H7 (cell line): ENCODE measurements at places on chromosomes 3 and 15. TPM values are rescaled to one million over a fixed set of nuclear protein-coding genes. Genes with fewer than 3 reads are reported as not detected.

- no peak for DNase-seq
Observed at GRCh38 chr3:64456674-64457073, 231.1 kb downstream of the ADAMTS9 start.

Gene B3GALNT1
- 3.5 and 5.4 TPM in 2 replicates for total RNA-seq

Gene SENP2
- 23.9 and 38.3 TPM in 2 replicates for total RNA-seq

DNA sequence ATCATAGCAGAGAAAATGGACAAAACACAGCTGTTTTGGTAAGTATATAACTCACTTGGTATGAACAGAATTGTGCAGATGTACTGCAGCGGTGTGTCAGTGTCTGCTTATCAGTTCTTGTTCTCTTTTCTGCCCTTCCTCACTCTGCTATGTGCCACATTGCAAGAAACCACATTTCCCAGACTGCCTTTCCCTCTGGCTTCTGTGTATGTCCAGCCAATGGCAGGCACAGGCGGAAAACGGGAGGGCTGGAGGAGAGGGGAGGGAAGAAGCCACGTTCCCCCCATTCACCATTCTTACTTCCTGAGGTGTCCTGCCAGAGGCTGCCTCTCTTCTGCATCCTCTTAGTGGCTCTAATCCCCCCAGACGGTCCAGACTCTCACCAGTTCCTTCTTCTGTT, 15.4 kb downstream of the HHLA2 start:
- DNase-seq: no peak

DNA sequence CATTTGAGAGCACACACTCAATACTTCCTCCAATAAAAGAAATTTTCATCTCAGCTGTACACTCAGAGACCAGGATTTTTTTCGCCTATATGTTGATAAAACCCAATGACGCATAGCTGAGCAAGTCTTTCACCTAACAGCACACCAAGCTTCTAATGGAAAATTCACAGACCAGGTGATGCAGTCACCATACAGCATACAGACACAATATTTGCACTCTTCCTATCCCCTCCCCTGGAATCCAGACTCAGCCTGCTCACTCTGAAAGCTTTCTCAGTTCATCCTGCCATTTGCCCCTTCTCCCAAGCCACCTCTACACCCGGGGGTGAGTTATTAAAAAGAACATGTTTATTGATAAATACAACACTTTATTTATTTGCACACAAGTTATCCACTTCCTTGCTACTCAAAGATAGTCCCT, 1.7 kb downstream of the TBC1D5 start:
- DNase-seq: no peak

DNA sequence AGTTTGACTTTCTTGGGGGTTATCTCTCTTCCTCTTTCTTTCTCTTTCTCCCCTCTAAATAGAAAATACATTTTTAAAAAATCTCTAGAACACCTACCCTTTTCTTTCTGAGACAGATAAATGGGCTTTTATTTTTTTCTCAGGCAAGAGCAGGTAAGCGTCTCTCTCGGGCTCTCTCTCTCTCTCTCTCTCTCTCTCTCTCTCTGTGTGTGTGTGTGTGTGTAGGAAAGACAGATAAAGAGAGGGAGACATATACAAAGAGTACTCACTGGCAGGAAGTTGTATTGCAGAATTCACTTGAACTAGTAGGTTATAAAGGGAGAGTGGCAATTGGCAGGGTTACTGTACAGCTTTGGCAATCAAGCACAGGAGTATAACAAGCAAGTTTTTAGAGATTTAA, 118.1 kb upstream of the LSAMP start:
- no peak for DNase-seq

DNA sequence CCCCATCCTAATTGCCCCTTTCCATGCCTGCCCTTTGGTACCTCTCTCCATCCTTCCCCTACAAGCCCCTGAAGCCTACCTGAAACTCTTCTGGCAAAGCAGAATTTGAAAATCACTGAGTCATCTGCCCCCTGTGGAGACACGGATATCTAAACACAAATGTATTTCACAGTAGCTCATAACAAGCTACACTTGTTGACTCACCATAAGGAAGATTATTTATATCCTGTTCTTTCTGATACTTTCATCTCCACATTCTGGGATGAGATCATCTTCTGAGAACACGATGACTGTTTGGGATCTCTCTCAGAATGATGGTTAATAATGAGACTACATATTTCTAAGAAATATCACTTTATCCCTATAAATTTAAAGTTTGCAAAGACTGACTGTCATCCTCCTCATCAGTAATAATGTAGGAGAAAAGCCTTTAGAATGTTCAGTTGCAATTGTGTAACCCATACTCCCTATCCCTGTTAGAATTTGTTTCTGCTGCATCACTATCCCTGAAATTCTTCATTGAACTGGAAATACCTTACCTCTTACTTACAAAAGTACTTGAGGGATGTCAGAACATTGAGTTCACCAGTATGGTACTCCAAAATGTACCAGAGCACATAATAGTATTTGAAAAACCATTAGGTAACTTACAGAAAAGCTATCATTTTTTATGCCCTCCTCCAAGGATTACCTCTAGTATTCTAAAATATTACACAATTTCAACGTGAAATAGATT, 116.1 kb upstream of the IL12A start:
- no peak for DNase-seq

DNA sequence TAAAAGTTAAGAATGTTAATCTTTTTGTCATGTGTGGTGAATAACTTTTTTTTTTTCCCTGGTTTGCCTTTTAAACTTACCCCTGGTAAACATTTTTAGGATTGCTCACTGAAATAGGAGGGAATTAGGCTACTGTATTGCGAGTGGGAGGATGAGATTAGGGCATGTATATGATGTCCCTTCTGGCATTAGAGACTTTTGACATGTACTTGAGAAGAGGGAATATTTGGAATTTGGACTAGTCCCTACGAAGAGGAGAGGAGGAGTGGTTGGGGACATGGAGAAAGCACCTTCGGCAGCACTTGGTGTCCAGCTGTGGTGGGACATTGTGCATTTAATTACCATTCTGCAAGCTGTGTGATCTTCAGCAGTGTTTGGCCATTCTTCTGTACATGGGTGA, 25.0 kb downstream of the PDE8A start:
- no peak for DNase-seq

Gene HTR3E
- not detected in 2 replicates for total RNA-seq
